ENCODE measurements at places on chromosomes 6 and 20.

DNA sequence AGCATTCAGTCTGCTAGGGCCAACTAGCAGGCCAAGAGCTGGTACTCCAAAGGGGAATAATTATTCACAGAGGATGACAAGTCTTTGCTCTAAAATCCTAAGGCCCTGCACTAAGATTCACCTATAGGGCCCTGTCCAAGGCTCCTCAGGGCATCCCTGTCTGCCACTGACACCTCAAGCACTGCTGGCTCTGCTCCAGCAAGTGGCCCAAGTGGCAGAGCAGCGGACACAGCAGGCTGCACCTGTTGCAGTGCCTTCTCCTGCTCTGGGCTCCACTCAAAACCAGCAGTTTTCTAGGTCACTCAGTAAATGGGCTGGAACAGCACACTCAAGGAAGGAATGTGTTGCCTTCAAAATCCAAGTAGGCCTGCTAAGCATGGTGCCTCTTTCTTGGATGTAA lies 36.4 kb upstream of the SMOC2 start:
- DNase-seq, result no peak

DNA sequence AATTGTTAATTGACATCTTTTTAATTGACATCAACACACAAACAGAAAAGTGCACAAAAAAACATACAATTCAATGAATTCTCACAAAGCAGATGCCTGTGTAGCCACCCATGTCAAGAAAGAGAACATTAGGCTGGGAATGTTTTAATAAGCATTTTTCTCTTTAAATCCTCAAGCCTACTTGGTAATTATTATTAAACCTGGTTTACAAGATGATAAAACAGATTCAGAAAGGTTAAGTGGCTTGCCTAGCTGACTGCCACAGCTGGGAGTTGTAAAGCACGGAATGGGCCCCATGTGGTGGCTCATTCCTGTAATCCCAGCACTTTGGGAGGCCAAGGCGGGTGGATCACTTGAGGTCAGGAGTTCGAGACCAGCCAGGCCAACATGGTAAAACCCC lies 90.0 kb upstream of the AKAP12 start:
- DNase-seq, result no peak

GRCh38 chr20:35333606-35334005 lies 41.4 kb upstream of the FAM83C start:
- no peak for DNase-seq

GRCh38 chr6:17714879-17715851 lies 8.4 kb upstream of the NUP153 start:
- DNase-seq, result no peak

GRCh38 chr6:6331393-6331792 lies 10.9 kb upstream of the F13A1 start:
- no peak for DNase-seq

DNA sequence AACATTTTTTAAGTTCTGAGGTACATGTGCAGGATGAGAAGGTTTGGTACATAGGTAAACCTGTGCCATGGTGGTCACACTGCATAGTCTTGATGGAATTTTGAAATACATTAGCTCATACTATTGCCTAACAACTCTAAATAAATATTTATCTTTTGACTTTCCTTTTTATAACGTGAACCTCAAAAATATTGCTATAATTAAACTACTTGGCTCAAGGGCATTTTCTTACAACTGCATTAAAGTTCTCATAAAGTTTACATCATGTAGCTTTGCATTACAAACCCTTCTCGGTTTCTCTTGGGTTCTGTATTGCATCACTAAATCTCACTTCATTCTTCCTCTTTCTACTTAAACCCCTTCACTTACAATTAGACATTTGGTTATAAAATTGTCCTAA lies 636.0 kb upstream of the PTCHD4 start:
- no peak for DNase-seq

GRCh38 chr20:33291830-33292355 lies 8.9 kb downstream of the BPIFB1 start:
- no peak for DNase-seq

DNA sequence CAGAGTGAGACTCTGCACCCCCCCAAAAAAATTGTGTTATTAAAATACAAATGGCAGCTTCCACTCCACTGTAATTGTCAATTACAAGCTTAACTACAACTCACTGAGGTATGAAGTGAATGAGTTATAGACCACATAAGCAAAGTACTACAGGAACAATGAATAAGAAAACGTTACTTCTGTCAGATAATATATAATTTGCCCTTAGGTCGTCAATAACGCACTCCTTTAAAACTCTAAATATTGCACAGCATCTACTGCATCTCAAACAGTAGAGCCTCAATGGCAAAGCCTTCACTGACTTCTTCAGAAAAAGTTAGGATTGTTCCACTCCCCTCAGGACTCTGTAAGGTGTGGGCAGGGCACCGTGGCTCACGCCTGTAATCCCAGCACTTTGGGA lies 2.0 kb upstream of the HBS1L start:
- DNase-seq, result no peak

- no peak for DNase-seq
Observed at GRCh38 chr6:112941613-112942012, 594.5 kb downstream of the RFPL4B start.

GRCh38 chr20:62289131-62289530 lies 13.7 kb upstream of the ADRM1 start:
- no peak for DNase-seq

DNA sequence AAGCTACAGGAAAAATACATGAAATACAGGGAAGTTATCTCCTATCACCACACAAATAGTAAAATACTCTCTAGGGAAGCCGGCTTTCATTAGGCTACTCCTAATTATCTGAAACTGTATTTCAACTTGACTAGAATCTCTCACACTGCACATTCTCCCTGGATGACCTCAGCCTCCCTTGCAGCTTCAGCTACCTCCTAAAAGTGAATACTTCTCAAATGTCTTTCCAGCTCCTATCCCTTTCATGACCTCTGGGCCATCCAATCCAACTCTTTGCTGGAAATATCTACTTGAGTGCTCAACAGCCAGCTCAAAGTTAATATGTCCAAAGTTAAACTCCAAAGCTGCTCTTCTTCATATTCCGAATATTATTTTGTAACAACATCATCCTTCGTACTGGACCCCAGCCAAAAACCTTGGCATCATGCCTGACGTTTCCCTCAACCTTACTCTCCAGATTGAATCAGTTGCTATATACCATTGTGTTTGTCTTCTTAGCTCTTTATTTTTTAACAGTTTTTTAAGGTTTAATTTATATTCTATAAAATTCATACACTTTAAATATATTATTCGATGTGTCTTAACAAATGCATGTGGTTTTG lies 29.4 kb upstream of the KIF6 start:
- DNase-seq, result no peak

DNA sequence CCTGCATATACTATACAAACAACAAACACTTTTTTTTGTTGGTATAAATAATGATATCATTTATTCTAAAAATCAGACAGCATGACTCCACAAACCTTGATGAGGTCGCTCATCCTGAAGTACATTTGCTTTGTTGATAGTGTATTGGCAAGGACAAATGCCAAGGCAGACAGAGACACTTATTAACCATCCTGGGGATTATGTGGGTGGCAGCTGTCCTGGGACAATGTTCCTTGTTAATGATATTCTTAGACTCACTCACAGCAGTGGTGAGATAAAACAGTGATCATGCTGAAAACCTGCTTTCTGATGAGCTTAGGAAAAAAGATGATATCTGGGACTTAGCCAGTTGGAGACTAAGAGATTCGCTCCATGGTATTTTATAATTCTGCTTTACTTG lies 85.4 kb upstream of the OGFRL1 start:
- DNase-seq, result no peak

- DNase-seq, result no peak
Observed at GRCh38 chr6:144736763-144737162, 451.6 kb downstream of the UTRN start.

- no peak for DNase-seq
Observed at GRCh38 chr20:41166201-41167117, 29.1 kb downstream of the PLCG1 start.

DNA sequence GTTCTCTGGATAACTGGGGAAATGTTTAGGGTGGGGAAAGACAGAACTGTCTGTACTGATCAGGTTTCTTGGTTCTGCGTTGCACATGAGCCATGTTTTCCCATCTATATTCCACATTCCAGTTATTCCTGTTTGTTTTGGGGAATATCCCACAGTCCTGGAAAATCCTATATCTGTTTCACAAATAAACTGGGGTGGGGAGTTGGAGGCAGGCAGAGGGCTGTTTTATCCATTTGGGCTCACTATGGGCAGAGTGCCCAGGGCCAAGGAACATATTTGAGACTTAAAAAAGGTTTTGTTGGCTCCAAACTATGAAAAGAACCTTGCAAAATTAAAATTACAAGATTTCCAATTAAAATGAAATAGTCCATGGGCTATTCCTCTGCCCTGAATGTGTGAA lies 21.5 kb downstream of the FOXP4 start:
- no peak for DNase-seq

DNA sequence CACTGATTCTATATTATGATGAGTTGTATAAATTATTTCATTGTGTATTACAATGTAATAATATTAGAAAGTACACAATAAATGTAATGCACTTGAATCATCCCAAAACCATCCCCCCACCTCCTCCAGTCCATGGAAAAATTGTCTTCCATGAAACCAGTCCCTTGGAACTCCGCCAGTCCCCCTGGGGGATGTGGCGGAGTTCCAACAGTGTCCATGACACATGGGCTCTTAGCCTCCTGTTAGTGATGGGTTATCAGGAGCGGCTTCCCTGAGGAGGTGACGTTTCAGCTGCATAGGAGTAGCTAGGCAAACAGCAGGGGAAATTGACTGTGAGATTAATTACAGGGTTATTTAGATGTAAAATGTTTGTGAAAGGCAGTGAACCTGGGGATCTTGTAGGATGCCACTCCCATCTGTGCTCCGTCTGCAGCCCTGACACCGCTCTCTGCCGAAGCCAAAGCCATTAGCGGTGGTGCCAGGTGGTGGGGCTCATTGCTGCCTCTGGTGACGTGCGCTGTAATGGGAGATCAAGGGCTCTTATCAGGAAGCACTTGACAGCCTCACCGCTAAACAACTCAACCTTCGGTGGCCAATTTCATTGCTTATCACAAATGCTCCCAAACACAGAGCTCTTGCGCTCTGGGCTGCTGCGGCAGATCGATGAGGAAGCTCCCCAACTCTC lies 81.6 kb upstream of the MC3R start:
- DNase-seq, result peak; percentile 4

- no peak for DNase-seq
Observed at GRCh38 chr6:35014786-35015185, 125.7 kb downstream of the ANKS1A start.

GRCh38 chr20:34473262-34473883 lies 42.8 kb upstream of the DYNLRB1 start:
- no peak for DNase-seq

DNA sequence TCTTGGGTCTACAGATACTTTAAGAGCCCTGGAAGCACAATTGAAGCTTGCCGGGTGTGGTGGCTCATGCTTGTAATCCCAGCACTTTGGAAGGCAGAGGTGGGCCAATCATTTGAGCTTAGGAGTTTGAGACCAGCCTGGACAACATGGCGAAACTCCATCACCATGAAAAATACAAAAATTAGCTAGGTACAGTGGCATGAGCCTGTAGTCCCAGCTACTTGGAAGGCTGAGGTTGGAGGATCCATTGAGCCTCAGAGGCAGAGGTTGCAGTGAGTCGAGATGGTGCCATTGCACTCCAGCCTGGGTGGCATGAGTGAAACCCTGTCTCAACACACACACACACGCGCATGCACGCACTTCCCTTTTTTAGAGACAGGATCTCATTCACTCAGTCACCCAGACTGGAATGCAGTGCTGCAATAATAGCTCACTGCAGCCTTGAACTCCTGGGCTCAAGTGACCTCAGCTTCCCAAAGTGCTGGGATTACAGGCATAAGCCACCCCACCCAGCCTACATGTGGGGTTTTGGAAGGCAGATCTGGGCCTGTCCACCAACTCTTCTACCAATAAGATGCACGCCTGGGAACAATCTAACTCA lies 182.5 kb upstream of the JARID2 start:
- no peak for DNase-seq

DNA sequence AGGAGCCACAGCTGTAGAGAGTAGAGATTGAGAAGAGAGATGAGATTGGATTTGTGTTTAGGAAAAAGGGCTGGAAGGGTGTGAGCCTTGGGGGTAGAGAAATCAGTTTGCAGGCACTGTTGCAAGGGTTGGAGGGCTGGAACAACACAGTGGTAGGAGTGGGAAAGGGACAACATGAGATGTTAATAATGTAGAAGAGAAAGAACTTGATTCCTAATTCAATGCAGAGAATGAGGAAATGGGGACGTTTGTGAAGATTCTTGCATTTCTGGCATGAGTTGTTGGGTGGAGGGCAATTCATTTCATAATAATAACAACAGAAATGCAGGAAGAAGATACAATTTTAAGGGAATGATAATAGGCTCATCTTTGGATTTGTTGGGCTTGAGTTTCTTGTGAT lies 141.4 kb upstream of the TBX18 start:
- DNase-seq, result no peak

- DNase-seq, result no peak
Observed at GRCh38 chr6:136751522-136751956, 40.7 kb downstream of the MAP3K5 start.

- DNase-seq, result no peak
Observed at GRCh38 chr6:68776354-68776753, 141.3 kb downstream of the ADGRB3 start.

DNA sequence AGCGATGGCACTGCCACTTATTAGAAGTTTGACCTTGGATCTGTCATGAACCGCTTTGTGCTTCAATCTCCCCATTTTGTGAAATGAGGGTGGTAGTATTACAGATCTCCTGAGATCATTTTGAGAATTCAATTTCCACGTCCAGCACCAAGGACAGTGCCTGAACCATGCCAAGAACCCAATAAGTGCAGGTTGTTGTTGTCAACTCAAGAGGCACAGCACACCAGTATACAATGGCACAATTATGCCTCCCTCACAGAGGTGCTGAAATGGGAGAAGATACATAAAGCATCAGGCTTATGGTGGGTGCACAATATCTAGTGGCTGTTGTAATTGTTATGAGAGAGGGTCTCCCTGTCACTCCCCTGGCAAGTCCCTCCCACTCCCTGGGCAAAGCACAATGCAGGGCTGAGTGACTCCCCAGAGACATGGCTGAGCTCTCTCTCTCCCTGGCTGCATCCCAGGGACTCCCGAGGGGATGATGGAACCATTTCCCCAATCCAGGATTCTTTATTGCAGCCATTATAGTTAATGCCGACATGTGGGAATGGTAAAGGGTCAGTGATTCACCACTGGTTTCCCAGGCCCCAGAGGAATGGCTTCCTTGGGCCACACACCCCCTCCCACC lies 78.7 kb downstream of the CDH22 start:
- DNase-seq, result no peak

- no peak for DNase-seq
Observed at GRCh38 chr6:119395192-119395591, 45.6 kb upstream of the MAN1A1 start.

DNA sequence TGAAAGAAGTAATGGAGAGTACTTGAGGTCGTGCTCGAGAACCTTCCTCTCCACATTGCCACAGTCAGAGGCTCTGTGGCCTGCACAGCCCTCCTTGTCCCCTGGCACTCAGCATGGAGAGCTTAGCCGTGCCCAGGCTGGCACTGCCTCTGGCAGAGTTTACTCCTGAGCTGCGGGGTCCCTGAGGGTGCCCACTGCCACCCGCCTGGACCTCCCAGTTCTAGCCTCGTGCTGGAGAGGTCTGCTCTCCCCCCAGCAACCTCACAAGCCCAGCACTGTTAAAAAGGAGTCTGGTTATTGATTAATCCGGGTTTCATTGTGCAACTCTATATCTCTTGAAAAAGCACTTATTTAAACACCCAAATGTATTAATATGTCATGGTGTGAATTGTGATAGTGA lies 226.8 kb downstream of the TMEM242 start:
- no peak for DNase-seq

- DNase-seq, result no peak
Observed at GRCh38 chr20:23021541-23021940, 13.6 kb upstream of the SSTR4 start.

Data from NCI-H1436 treated with DMSO at 0.1 percent for 48 hours (cell line).